LoVo (cell line): ENCODE measurements at places on chromosomes 6 and 20.

GRCh38 chr20:61861054-61861841 lies 204.4 kb downstream of the TAF4 start:
- DNase-seq = no peak

- no peak for DNase-seq
These were observed 3.6 kb downstream of the DXO start for GRCh38 chr6:31968326-31968725.

DNA sequence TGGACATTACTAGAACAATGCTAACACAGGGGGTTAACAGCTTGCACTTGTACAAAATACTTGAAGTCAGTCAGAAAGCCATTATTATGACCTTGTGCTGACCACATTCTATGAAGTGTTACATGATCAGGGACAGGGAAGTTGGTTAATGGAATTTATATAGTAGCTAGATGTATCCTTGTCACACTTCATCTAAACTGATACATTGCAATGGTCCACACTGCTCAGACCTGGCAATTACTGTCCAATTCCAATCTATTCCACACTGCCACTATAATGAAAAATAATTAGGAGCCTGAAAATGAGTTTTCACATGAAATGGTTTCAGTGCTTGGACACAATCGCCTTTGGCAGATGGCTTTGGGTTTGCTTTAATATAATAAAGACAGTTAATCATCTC lies 850.8 kb downstream of the EPHA7 start:
- no peak for DNase-seq

DNA sequence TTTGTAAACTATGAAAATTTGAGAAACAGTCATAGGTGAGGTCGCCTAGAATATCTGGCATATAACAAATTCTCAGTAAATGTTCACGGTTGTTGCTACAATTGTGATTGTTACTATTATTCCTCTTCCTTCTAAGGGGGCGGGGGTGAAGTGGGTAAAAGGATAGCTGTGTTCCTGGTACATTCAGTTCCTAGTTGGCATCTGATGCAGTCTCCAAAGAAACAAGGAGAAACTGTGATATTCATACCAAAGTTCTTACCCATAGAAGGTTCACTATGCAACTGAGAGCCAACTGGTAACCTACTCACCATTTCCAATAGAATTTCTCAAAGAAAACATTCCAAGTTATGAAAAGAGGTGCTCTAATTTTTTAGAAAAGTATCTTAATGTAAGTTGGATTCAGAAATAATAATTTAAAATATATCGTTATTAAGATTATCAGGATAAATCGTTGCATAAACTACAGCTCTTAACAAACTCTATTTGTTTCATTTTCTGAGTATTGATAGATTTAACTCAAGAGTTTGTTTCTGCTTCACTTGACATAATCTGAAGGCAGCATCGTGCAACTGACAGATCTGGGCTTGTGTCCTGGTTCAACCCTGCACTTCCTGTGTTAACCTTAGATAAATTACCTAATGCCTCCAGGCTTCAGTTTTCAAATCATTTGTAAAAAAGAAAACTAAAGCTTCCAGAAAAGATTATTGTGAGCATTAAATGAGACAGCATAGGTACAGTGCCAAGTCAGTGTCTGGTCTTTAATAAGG lies 13.3 kb upstream of the MAP7 start:
- no peak for DNase-seq

GRCh38 chr6:1624058-1624850 lies 14.5 kb downstream of the FOXC1 start:
- no peak for DNase-seq
